ENCODE measurements at places on chromosomes 7 and 10.

DNA sequence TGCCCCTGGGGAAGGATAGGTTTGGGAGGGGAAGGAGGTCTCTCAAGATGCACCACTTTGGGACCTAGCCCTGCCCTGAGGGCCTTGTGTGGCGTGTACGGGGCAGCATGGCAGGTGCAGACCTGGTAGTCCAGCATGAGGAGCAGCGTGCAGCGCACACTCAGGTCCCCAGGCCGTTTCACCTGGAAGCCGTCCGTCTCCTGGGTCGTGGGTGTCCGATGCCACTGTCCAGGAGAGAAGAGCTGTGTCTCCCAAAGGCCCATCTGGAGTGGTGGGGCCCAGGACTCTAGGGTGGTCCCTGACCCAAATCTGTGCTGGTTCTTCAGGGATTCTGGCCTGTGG lies 6.8 kb downstream of the SMARCD3 start:
- DNase-seq, result no peak

DNA sequence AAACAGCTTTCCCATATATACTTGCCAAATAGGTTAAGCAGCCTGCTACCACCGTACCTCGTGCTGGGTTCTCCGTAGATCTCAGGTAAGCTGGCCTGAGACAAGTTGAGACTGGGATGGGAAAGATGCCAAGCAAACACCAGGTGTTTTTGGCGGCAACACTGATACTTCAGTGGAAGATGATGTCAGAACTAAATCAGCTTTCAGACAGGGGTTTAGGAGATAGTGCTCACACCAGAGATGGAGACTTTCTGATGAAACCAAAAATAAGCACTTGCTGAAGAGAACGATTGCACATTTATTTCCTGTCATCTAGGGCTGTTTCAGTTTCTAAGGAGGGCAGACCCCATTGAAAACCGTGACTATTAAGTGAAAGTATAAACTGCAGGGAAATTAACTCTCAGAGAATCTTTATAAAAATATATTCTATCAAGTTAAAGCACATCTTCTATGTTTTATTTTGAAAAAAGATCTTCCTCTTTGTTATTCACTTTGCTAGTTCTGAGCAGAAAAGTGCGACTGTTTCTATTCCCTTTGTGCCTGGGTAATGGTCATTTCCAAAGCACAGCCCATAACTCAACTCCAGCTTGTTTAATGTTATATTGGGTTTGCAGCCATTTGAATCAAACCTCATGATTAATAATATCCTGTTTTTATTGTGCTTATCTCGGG lies 149.9 kb downstream of the CPED1 start:
- DNase-seq, result no peak

DNA sequence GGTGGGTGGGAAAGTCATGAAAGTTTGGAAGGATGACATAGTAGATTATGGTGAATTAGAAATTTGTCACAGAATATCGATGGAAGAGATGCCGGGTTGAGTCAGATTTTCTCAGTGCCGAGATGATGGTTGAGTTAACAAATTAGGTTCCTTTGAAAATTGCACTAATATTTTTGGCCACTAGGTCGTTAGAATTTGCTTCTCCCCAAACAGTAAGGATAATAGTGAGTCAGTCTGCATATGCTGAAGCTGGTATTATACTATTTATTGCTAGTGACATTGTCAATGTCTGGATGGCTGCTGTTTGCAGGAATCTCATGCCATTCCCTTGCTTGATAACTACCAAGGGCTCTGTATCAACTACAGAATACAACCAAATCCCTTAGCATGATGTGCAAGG lies 37.7 kb upstream of the MINDY3 start:
- no peak for DNase-seq

DNA sequence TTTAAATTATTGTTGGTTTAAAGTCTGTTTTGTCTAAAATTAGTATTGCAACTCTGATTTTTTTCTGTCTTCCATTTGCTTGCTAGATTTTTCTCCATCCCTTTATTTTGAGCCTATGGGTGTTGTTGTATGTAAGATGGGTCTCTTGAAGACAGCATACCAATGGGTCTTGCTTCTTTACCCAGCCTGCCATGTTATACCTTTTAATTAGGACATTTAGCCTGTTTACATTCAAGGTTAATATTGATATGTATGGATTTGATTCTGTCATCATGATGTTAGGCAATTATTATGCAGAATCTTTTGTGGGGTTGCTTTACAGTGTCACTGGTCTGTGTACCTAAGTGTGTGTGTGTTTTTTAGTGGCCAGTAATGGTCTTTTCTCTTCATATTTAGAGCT lies 281.4 kb upstream of the CSTF2T start:
- no peak for DNase-seq

DNA sequence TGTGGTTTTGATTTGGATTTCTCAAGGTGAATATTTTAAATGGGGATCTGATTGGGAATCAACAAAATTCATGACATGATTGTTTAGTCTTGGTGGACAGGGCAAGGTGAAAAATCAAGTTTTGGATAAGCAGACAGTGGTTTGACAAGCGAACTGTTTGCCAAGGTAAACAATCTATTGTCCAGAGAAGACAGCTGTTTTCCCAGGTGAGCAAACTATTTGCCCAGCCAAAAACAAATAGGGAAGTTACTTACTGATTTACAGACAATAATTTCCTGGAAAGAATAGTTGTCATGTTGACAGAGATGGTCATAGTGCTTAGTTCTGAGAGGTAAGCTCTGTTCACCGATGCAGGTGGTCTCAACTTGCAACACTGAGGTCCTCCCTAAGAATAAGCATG lies 94.0 kb upstream of the STEAP1B start:
- no peak for DNase-seq

- DNase-seq, result no peak
Observed at GRCh38 chr10:92291616-92291865, 574 bp downstream of the MARCHF5 start.

GRCh38 chr10:128281861-128282260 lies 155.6 kb upstream of the MKI67 start:
- no peak for DNase-seq

DNA sequence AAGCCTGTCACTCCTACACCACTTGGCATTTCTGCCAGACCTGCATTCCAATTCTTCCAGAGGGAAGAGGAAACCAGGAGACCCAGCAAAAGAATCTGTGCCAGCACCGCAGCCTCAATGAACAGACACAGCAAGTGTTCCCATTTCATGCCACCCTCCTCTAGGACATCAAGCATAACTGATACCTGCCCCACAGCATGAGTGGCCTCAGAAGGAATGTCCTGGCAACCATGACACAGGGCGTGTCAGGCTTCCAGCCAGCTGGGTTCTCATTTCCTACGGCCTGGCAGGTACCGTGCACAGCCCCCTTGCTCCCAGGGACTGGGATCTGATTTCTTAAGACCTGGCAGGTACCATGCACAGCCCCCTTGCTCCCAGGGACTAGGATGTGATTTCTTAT lies 7.8 kb downstream of the MAD1L1 start:
- no peak for DNase-seq

DNA sequence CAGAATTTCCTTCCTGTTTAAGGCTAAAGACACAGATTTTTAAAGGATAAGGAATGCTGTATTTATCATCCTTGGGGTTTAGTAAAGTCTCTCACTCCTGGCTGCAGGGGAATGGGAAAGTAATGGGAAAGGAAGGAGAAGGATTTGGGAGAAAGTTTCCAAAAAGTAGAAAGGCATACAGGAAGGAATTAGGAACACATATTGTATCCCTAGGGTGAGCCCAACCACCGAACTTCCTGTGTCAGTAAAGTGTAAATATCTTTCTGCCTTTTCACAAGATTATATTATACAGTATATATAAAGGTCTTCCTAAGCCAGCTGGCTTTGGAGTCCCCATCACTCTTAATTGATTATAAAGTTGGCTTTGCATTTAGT lies 12.0 kb upstream of the UBE2D1 start:
- no peak for DNase-seq

GRCh38 chr10:43227911-43228782 lies 38.7 kb downstream of the RASGEF1A start:
- DNase-seq, result no peak

GRCh38 chr7:43148161-43148731 lies 35.8 kb downstream of the HECW1 start:
- DNase-seq, result no peak

- peak; percentile 11 for DNase-seq
Observed at GRCh38 chr10:51691135-51691534, 8.3 kb downstream of the CSTF2T start.

- DNase-seq, result no peak
Observed at GRCh38 chr7:101932083-101932482, 114.7 kb downstream of the CUX1 start.

GRCh38 chr7:133959505-133959904 lies 167.6 kb upstream of the LRGUK start:
- DNase-seq, result no peak

GRCh38 chr10:123301077-123301857 lies 147.1 kb downstream of the BUB3 start:
- DNase-seq, result peak; percentile 72

GRCh38 chr10:114261076-114261475 lies 22.0 kb downstream of the VWA2 start:
- no peak for DNase-seq

DNA sequence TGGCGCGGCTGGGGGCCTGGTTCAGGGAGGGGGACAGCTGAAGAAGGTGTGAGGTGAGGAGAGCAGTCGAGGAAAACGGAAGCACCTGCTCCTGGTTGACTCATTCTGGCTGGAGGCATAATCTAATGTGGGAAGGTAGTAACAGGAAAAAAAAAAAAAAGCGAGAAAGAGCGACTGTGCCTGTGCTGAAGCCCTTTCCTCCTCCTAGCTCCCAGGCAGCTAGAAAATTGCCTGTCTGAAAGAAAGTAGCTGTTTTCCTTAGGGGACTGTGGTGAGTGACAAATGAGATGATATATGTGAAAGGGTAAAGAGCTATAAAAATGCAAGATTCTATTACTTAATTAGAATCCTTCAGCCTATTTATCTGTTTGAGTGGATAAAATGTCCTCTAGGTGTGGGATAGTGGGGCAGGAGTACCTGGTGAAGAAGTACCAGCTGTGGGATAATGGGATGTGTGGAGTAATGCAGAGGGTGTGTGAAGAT lies 4.9 kb upstream of the MEST start:
- DNase-seq, result no peak

- peak; percentile 89 for DNase-seq
Observed at GRCh38 chr7:150368884-150369747, 494 bp downstream of the REPIN1 start.

DNA sequence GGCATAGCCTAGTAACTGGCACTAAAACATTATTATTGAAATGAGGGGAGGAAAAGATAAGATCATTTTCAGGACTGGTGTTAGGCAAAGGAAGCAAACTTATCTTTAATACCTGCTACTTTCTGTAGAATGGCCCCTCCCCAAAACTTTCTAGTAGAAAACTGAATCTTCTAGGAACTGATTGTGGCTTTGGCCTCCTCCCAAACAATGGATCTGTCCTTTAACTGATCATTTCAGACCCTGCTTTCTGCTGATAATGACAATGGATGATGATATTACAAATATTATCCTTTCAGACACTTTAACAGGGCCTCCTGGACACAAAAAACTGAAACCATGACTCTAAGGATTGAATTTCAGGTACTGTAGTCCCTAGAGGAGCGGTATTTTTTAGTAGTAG lies 55.1 kb downstream of the EZH2 start:
- no peak for DNase-seq

GRCh38 chr7:916291-916941 lies 38.1 kb downstream of the ADAP1 start:
- DNase-seq, result no peak

GRCh38 chr7:107659666-107660065 lies 962 bp upstream of the SLC26A4 start:
- peak; percentile 8 for DNase-seq

DNA sequence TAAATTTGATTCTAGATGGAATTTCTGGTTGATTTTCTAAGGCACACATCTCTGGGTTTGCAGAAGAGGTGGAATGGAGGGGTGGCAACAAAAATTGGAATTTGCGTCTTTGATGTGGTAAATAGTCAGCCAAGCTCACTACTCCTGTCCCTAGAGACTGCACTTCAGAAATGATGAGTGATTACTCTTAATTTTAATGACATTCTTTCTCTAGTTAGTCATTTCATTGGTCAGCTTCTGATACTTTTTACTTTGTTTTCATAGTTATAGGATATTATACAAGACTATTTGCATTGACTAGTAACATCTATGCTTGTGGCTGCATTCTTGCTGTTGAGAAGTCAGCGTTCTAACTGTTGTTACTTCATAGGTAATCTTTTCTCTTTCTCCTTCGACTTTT lies 658.3 kb downstream of the SUGCT start:
- no peak for DNase-seq

DNA sequence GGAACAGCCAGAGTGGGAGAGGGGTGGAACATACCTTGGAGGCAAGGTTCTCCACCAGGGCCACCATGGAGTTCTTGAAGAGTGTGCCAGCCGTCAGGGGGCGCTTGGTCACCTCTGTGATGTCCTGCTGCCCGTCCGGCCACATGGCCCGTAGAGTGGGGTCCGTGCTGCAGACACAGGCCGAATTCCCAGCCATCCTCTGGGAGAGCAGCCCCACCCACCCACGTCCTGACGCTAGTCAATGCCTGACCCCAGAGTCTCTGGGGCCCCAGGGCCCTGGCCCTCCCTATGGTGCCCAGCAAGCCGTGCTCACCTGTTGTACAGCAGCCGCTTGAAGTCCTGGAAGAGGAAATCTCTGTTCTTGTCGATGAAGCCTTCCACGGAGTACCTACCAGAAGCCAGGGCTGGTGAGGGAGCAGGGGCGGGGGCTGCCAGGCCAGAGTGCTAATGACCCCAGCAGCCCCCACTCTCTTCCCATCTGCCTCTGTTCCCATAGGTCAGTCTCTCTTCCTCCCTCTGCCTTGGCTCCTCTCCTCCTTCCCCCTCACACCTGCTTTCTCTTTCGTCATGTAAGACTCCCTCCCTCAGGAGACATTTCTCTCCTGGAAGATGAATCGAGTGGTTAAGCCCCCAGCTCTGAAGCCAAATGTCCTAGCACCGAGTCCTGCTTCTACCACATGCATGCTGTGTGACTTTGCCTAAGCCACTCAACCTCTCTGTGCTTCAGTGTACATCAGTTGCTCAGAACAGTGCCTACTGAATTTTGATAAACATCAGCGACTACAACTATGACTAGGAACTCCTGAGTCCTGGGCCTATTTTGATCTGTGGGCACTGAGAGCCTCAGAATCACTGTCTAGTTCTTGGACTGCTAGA lies 11.0 kb downstream of the MYO1G start:
- peak; percentile 66 for DNase-seq

DNA sequence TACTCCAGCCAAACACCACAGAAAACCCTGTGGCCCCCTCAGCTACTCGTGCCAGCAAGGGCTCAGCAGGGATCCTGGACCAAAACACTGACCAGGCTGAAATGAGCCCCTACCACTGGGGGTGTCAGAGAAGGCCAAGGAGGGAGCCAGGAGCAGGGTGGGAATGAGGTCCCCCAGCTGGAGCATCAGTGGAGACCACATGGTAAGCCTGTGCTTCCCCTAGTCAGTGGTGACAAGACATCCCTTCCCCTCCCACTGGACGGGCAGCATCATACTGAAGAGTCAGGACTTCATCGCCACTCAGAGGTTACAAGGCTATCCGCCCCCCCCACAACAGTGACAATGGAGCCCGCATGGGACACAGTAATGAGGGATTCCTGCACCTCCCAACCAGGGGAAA lies 99.6 kb downstream of the LHPP start:
- no peak for DNase-seq

GRCh38 chr10:117647306-117647705 lies 104.8 kb downstream of the EMX2 start:
- DNase-seq, result no peak

GRCh38 chr10:92913973-92914372 lies 65.7 kb downstream of the EXOC6 start:
- DNase-seq, result peak; percentile 27

All from ELF-1 (cell line).